Activated CD8-positive, alpha-beta T cell treated with anti-CD3 and anti-CD28 coated beads for 36 hours (primary cell): ENCODE measurements at places on chromosomes 1 and 21. TPM values are rescaled to one million over a fixed set of nuclear protein-coding genes. Genes with fewer than 3 reads are reported as not detected.

Gene TEX38
- total RNA-seq = not detected

DNA sequence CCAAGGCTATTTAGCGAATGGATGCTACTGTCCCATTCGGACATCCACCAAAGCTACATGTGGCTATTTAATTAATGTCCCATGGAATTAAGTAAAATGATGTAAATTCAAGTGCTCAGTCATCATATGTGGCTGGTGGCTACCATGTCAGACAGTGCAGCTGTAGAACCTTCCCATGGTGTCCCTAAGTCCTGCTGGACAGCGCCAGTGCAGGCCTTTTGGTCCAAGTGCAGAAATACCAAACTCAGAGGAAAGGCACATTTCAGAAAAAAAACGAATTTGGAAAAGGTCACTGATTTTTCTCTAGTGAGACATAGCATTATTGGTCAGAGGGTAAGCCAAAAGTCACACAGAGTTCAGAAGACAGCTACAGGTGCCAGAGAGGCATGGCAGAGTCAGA lies 17.6 kb downstream of the TMPRSS2 start:
- DNase-seq = no peak

DNA sequence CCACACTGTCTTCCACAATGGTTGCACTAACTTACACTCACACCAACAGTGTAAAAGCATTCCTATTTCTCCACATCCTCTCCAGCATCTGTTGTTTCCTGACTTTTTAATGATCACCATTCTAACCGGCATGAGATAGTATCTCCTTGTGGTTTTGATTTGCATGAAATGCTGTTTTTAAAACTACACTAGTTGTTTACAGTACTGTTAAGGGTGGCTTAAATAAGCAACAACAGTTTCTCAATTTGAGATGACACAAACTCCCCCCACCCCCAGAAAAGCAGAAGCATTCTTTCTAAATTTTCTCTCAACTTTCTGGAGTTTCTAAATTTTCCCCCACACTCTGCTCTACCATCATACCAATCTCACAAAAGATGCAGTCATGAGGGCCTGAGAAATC lies 7.1 kb upstream of the SLAMF7 start:
- DNase-seq = no peak

DNA sequence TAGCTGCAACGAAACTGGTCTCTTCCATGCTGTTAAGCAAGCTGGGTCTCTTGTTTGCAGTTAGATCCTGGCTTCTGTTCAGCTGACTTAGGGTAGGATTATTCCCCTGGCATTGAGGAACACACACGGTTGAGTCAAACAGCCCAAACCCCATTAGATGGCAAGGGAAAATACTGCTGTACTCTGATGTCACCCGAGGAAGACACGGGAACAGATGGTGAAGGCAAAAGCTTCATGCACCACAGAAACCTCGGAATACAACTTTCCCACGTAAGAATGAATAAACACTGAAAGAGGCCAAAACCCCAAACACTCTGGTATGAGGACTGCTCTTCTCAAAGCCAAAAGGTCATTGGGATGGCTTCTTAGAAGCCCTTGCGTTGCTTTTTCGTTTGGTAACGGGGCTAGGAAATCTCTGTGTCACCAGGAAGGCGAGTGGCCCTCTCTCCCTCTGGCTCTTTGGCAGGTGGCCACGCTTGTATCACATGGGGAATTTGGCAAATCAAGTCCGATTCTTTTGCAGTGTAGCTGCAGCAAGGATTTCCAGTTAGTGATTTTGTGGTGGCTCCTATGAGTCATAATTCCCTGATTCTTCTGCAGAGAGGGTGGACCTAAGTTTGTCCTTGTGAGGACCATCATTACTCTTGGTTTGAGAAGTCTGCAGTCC lies 16.7 kb upstream of the LYST start:
- DNase-seq = peak; percentile 62

- DNase-seq = no peak
These were observed 570.2 kb downstream of the DPYD start for GRCh38 chr1:97350662-97351061.
